ENCODE measurements at places on chromosomes 6 and 20. TPM values are rescaled to one million over a fixed set of nuclear protein-coding genes. Genes with fewer than 3 reads are reported as not detected.
A peak's percentile ranks its signal among the peaks of the same experiment; 100 is the strongest.

DNMT3B gene
- 1.0 TPM for total RNA-seq

DNA sequence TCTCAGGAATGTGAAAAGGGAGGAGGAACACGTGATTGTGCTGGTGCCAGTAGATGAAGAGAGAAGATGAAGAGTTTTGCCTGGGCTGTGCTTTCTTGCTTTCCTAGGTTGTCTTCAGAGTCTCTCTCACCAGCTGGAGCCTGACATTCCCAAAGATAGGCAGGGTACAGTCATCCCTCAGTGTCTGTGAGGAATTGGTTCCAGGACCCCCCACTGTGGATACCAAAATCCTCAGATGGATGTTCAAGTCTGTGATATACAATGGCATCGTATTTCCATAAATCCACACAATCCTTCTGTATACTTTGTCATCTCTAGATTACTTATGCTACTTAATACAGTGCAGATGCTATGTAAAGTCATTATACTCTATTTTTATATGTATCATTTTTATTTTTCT lies 113.5 kb downstream of the SAMD5 start:
- no peak overlapping the region for H3K4me3 ChIP-seq
- no peak overlapping the region for H3K27ac ChIP-seq
- DNase-seq = no peak
- H3K36me3 ChIP-seq = no peaks in the 10 kb centered on the region
- no peaks in the 10 kb centered on the region for H3K4me1 ChIP-seq
- H3K27me3 ChIP-seq = no peaks in the 10 kb centered on the region

DNA sequence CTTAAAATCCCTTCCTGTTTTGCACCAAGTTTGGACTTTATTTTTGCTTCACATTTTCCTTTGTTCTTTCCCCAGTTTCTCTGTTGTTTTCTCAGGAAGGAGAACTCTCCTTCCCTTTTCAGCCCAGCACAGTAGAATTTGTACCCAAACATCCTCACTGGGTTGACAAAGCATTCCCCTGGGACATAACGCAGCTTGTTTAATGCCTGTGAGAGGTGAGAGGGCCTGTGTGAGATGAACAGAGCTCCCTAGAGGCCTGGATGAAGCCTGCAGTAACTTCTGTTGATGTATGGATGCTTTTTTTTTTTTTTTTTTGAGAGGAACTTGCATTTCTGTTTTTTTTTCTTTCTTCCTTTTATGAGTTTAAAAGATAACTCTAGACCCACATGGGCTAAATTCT lies 104.9 kb upstream of the SLC22A23 start:
- no peaks in the 10 kb centered on the region for H3K27me3 ChIP-seq
- no peaks in the 10 kb centered on the region for H3K4me1 ChIP-seq
- no peak overlapping the region for H3K27ac ChIP-seq
- no peaks in the 10 kb centered on the region for H3K36me3 ChIP-seq
- DNase-seq = no peak
- no peak overlapping the region for H3K4me3 ChIP-seq

- H3K27me3 ChIP-seq = no peaks in the 10 kb centered on the region
- no peak overlapping the region for H3K4me3 ChIP-seq
- peak; percentile 79 for DNase-seq
- H3K36me3 ChIP-seq = no peaks in the 10 kb centered on the region
- H3K4me1 ChIP-seq = peaks cover 7% of the 10 kb centered on the region
These were observed 15.5 kb downstream of the SDCBP2 start for GRCh38 chr20:1313236-1313964.

DNA sequence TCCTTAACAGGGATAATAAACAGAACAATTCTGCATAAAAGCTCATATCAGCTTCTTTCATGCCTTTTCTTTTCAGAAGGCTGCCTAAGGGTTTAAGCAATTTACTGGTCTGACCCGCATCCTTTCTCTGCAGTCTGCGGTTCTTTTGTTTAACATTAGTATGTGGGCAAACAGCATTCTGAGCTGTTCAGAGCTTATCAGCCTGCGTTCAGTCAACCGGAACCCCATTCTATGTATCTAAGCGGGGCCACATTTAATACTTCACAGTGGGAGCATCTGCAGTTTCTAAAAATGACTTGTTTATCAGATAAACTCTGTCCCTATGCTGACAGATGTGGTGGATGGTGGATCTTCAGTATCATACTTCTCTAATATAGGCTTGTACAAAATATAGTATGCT lies 758.9 kb upstream of the MMS22L start:
- no peaks in the 10 kb centered on the region for H3K36me3 ChIP-seq
- no peak for DNase-seq
- no peaks in the 10 kb centered on the region for H3K4me1 ChIP-seq

LY6G6C gene
- not detected for total RNA-seq

DNA sequence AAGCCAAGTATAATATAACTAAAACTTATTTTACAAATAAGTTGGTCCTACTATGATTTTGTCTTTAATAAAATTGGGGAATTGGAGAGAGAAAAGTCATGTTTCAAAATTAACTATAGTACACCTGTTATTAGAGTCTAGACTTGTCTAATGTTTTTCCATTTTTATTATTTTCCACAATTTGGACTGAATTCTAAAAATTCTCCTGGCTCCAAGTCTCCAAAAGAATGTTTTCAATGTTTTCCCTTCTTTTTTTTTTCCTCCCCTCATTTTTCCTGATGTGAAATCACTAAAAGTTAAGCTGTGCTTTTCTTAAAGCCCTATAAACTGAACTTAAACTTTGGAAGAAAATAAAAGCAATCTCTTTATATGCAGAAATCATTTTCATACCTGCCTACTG lies 11.3 kb downstream of the PTGIS start:
- H3K4me1 ChIP-seq = no peaks in the 10 kb centered on the region
- no peak overlapping the region for H3K27ac ChIP-seq
- H3K4me3 ChIP-seq = no peak overlapping the region
- no peak for DNase-seq
- no peaks in the 10 kb centered on the region for H3K27me3 ChIP-seq
- no peaks in the 10 kb centered on the region for H3K36me3 ChIP-seq

GRCh38 chr6:157681041-157681650 lies 141.9 kb upstream of the SNX9 start:
- H3K27me3 ChIP-seq = no peaks in the 10 kb centered on the region
- no peak for DNase-seq
- no peak overlapping the region for H3K27ac ChIP-seq
- no peaks in the 10 kb centered on the region for H3K36me3 ChIP-seq

HLA-DMB gene
- 142 TPM for total RNA-seq
